NCI-H1105 treated with DMSO at 0.1 percent for 48 hours (cell line): ENCODE measurements at places on chromosomes 3 and 15.
A peak's percentile ranks its signal among the peaks of the same experiment; 100 is the strongest.

DNA sequence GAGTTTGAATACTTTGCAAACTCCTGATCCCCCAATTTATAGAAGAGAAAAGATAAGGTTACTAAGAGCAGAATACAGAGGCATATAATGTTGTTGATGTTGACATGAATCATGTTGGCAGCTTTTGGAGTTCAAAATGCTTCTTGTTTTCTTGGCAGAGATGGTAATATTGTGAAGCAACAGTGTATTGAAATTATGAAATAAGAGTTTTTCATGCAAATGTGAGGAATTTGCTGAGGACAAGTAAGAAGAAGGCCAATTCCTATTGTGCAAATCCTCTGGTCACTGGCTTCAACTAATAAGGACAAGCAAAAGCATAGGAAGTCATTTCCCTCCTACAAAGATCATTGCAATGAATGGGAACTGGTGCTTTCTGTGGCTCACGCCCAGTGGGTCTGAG is 126.9 kb upstream of the CHL1 start:
- no peak for DNase-seq

DNA sequence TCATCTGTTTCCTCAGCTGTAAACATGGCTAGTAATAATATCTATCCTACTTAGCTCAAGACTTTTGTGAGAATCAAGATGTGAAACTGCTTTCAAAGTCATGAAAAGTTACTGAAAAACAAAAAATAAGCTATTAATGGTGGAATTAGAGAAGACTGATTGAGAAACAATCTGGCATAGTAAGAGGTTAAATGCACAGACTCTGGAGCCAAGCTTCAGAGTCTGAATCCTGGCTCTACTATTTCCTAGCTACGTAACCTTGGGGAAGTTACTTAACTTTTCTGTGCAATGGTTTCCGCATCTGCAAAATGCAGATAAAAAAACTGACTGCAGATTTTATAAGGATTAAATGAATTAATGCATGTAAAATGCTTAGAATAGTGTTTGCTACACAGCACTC is 28.8 kb downstream of the LRRFIP2 start:
- DNase-seq, result no peak

GRCh38 chr3:172134352-172134751 is 95.0 kb downstream of the FNDC3B start:
- DNase-seq, result no peak

- no peak for DNase-seq
Observed at GRCh38 chr15:65887565-65887964, 18.3 kb downstream of the RAB11A start.

DNA sequence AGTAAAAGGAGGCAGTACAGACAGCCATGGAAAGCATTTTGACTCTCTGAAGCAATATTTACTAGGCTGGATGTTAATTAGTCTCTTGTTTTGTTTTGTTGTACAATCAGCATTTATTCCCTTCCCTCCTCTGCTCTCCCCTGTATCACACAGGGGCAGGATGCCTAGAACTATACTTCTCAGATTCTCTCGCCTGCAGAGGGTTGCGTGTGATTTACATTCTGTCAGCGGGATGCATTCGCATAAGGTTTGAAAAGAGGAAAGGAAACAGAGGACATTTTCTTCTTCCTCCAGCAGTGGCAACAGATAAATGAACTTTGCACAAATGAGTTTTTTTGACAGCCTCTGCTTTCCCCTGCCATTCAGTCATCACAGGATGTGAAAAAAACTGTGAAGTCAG is 188.3 kb downstream of the RSL24D1 start:
- DNase-seq, result no peak

- no peak for DNase-seq
Observed at GRCh38 chr15:37695719-37696118, 238.7 kb upstream of the TMCO5A start.

DNA sequence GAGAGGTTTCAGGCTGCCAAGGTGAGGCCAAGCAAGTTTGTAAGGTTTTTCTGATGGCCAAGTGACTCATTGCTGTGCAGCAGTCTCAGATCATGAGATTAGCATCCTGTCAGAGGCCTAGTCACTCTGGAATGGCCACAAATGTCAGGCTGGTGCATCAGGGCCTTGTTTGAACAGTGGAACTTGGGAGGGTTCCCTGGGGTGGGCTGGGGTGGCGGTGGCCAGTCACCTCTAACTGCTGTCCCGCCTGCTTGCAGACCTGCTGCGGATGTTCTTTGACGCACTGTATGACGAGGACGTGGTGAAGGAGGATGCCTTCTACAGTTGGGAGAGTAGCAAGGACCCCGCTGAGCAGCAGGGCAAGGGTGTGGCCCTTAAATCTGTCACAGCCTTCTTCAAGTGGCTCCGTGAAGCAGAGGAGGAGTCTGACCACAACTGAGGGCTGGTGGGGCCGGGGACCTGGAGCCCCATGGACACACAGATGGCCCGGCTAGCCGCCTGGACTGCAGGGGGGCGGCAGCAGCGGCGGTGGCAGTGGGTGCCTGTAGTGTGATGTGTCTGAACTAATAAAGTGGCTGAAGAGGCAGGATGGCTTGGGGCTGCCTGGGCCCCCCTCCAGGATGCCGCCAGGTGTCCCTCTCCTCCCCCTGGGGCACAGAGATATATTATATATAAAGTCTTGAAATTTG is 2.8 kb upstream of the FAM131A start:
- DNase-seq, result no peak

- peak; percentile 37 for DNase-seq
Observed at GRCh38 chr3:127542441-127542952, 48.0 kb downstream of the TPRA1 start.

GRCh38 chr3:4888913-4889846 is 90.1 kb upstream of the BHLHE40 start:
- no peak for DNase-seq

DNA sequence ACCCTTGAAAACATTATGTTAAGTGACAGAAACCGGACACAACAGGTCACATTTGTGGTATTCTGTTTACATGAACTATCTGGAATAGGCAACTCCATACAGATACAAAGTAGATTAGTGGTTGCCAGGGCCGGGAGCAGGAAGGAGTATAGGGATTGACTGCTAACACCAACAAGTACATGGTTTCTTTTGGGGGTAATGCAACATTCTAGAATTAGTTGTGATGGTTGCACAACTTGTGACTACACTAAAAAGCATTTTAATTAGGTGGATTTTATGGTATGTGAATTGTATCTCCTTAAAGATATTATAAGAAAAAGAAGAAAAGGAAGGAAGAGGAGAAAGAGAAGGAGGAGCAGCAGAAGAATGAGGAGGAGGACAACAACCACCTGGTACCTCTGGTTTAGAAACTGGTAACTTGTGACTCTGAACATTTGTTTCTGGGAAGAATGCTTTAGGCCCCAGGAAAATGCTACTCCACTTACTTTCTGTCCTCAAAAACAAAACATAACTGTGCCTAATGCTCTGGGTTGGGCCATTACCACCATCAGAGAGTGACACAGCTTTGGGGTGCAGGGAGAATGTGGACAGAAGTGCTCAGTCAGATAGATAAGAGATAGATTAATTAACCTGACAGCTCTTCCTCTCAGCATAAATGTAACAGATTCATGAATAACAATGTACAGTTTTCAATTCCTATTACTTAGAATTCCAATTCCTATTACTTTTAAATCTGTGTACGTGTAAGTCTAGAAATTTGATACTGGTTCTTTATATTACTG is 20.3 kb downstream of the SETMAR start:
- DNase-seq, result no peak

GRCh38 chr3:128343287-128344051 is 123.2 kb downstream of the DNAJB8 start:
- DNase-seq, result no peak

GRCh38 chr3:126132751-126133511 is 47.5 kb downstream of the ALDH1L1 start:
- DNase-seq, result no peak

GRCh38 chr3:46086083-46086437 is 58.8 kb upstream of the XCR1 start:
- no peak for DNase-seq

GRCh38 chr3:52405601-52406110 is 39.2 kb downstream of the SEMA3G start:
- no peak for DNase-seq

DNA sequence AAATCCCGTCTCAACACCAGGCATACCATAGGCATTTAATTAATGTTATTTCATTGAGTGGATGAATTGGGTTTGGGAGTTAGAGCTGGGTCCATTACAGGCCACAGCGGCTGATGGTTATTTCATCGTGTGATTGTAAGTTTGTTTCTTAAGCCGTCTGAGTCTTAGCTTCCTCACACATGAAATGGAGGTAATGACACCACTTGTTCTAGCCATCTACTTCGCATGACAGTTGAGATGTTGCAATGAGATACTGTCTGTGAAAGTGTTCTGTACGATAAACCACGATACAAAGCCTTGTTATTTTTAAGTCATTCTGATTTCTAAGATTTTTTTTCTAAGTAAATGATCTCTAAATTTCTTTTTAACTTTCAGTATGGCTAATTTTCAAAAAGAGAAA is 8.6 kb upstream of the TP63 start:
- DNase-seq, result no peak

- no peak for DNase-seq
Observed at GRCh38 chr3:10817506-10817905, 1.5 kb downstream of the SLC6A11 start.

GRCh38 chr3:22606461-22606860 is 596.7 kb upstream of the UBE2E2 start:
- DNase-seq, result no peak

DNA sequence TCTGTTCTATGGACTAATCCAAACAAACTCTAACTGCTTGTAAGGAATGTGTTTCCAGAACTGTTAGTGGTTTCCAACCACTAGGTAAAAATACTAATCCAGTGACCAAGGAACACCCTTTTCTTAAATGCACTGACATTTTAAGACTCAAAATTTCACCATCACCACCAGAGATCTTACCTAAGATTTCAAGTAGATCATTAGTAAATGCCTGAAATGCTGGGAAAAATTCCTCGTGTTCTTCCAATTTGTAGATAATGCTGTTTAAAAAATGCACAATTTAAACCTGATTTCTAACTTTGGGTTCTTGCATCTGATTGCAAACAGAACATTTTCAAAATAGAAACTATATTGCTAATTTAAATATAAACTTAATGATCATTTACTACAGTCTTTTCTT is 63.4 kb downstream of the ESYT3 start:
- DNase-seq, result no peak

DNA sequence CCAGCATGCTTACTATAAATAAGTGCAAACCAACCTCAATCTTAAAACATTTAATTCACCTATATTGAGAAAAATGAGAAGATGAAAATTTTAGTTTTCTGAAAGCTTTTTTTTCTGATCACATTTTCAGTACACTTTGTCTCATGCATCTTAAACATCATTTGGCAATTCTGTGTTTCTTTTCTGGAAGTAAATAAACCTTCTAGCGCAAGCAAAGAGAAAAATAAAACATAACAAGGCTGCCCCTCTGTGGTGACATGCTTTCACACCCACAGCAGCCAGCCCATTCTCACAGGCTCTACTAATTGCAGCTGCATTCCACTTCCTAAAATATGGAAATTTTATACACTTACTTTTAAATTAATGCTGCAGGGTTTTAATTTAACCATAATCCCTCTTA is 90.1 kb downstream of the NEK10 start:
- DNase-seq, result peak; percentile 1

DNA sequence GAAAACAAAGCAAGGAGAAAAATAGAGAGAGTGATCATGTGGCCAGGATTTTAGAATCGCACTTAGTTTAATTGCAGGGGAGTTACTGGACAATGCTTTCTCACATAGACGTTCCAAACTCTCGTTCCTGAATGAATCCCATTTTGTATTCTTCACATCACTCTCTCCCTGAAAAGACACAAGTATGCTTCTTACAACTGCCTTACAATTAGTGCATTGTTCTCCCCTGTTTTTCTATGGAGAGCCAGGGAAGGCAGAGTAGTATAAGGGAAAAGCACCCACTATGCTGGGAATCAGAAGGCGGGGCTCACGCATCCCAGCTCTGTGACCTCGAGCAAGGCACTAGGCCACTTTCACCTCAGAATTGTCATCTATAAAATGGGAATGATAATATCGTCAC is 14.4 kb downstream of the TMOD2 start:
- DNase-seq, result no peak

DNA sequence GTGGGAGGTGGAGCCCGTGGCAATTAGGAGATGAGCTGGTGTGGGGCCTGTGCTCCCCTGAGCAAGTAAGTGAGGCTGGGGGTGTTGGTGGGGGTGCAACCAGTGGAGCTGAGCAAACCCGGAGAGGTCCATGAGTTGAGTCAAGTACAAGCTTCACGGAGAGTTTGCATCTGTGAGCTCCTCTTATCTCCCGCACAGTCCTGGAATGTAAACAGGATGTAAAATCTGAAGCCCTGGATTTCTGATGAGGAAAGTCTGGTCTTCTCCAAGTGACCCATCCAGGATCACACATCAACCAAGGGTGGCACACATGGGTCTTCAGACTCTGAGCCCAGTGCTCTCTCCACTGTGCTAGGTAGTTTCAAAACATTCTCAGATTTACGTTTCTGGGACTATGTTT is 67.8 kb downstream of the LSM3 start:
- DNase-seq, result no peak

GRCh38 chr15:66941108-66941711 is 124.2 kb upstream of the SMAD3 start:
- DNase-seq, result no peak

GRCh38 chr3:123783811-123784210 is 100.3 kb downstream of the MYLK start:
- no peak for DNase-seq

DNA sequence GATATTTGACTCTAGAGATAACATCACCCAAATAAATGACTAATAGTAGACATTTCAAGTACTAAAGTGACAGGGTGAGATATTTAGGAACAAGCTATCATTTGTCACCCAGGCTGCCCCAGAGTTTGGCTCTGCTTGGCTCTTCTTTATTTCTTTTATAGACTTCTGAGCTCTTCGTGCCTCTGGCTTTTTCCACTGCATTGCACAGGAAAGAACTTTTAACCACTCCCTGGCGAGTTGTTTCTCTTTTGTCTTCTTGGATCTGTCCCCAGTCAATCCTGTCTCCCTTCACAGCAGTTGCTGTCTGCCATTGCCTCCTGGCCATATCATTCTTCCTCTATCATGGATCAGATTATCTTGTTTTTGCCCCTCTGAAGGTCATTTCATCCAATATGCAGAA is 339.2 kb upstream of the DCBLD2 start:
- DNase-seq, result no peak
